Iris pigment epithelial cell (primary cell): ENCODE measurements at places on chromosomes 13 and 19.

- DNase-seq = no peak
Observed at GRCh38 chr19:16834747-16835146, 5.5 kb downstream of the SIN3B start.

GRCh38 chr13:25979371-25979770 is 72.4 kb downstream of the SHISA2 start:
- DNase-seq = no peak

DNA sequence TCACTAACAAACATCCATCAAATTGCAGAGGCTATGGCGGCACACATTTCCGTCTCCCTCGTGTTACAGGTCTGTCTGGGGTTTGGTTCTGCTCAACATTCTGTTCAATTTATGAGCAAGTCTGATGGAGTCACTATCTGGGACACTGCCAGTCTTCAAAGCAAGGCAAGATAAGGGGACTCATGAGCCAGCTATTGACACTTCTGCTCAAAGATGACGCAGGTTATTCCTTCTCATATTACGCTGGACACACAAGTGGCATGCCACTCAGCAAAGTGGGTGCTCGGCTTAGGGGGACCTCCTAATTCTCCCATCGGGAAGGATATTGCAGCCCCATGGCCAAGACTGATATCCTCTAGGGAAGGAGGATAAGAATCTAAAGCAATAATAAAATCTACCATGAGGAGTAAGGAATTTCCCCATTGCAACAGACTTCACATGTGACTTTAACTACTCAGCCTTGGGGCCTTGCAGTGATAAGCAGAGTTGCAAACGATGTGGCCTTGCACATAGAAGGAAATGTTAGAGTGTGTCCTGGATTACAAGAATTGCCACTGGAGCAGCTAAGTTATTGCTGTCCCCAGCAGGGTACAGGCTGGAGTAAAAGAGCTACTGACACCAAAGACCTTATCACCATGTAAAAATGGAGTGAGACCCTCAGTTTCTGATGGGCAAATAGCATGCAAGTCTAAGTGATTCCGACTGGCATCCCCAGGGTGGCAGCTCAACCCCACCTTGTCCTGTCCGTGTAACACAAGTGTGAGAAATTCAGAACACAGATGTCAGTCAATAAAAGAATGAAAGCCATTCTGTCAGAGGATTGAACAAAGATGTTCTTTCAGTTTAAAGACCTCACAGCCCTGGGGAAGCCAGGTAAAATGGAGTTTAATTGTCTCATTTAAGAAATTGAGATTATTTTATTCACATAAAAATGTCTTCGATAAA is 306.1 kb downstream of the IRS2 start:
- DNase-seq = peak; percentile 84

DNA sequence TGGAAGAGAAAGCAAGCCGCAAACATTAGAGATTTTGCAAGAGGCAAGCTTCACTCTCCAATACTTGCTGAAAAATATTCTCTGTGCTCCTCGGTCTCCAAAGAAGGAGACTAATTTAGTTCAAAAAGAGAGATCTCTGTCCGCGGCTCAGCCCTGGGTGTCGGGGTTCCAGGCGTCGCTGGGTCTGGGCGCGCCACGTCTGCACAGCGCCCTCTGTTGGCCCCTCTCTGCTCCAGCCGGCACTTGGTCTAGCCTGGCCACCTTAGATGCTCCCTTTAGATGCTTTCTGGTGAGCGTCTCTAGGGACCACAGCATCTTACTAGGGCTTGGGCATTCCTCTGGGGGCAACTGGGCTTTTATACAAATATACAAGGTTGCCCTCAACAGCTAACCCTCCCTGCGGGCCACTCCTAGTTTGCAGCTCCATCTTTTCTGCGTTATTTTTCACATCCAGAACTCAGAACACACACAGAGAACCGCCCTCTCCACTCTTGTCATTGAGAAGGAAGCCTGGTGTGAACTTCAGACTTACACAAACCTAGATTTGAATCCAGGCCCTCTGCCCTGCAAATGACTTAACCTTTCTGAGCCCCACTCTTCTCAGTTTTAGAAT is 78.3 kb downstream of the CYSLTR2 start:
- DNase-seq = peak; percentile 40

- DNase-seq = peak; percentile 59
Observed at GRCh38 chr13:109428146-109428545, 358.2 kb downstream of the IRS2 start.

- DNase-seq = no peak
Observed at GRCh38 chr13:110418944-110419343, 111.9 kb downstream of the COL4A2 start.

DNA sequence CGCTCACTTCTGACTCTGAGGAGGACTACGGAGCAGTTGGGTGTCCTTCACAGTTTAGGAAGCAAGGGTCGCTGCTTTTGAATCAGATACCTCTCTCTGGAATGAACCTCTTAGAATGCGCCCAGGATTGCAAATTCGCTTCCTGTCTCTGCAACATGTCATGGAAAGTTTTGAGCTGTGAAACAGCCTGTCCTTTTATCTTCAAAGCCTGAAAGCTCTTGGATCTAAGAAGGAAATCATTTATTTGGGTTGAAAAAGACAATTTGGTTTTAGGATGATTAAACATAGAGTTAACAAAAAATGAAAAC is 134.1 kb downstream of the KATNAL1 start:
- no peak for DNase-seq

DNA sequence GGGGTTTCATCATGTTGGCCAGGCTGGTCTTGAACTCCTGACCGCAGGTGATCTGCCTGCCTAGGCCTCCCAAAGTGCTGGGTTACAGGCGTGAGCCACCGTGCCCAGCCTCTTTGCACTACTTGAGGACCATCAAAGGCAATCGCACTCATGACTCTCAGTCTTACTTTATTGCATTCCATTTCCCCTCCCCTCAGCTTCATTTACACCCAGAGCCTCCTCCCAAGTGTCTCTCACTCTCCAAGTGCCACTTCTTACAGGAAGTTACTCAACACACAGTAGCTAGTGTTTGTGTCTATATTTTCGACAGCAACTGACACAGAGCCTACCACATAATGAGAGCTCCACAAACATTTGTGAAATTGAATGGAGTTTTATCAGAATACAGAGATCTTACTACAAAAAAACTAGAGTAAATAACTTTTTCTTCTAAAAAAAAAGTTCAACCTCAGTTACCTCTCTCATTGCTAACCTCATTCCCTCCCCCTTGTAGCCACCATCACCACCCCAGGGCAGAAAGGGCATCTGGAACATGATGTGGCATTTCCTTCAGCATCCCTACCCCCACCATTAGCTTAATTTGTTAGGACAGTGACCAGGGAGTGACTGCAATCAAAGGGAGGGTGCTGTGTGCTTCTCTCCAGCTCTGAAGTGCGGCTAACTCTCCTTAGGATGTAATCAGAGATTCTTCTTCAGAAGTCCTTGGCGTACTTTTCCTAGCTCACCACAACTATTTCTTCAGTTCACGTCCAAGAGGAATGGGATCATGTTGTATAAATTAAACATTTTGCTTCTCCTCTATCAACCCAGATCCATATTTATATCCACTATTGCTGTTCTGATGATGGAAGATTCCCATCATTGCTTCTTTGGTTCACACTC is 17.0 kb upstream of the RUBCNL start:
- DNase-seq = no peak

- no peak for DNase-seq
Observed at GRCh38 chr13:80265348-80265747, 75.6 kb downstream of the SPRY2 start.

GRCh38 chr13:46296115-46296822 is 84.5 kb downstream of the LRRC63 start:
- peak; percentile 91 for DNase-seq

GRCh38 chr13:47303626-47304025 is 406.8 kb upstream of the HTR2A start:
- no peak for DNase-seq

- no peak for DNase-seq
Observed at GRCh38 chr13:107238262-107238981, 670.5 kb upstream of the ARGLU1 start.

- DNase-seq = peak; percentile 28
Observed at GRCh38 chr13:27997904-27998522, 9.5 kb upstream of the URAD start.

GRCh38 chr13:22757530-22758120 is 423.2 kb upstream of the SGCG start:
- DNase-seq = peak; percentile 6

GRCh38 chr19:39167461-39168257 is 29.1 kb upstream of the NCCRP1 start:
- no peak for DNase-seq

DNA sequence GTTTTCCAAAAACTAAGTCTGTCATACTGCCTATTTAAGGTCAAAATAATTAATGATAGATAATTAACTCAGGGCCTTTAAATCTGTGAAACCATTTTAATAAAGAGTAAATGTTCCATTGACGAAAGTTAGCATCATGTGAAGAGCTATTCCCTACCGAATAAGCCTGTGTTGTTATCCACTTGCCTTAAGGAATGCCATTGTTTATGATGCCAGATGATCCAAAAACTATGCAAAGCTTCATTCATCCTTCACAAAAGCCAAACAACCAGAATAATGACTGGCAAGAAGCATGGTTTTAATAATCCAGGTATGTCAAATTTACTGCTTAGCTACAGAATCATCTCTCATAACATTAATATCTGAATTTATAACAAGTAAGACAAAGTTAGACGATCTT is 6.5 kb upstream of the GPC6 start:
- DNase-seq = no peak

- DNase-seq = no peak
Observed at GRCh38 chr19:9407827-9408226, 27.5 kb downstream of the ZNF266 start.
